ENCODE measurements at places on chromosomes 5 and 9. TPM values are rescaled to one million over a fixed set of nuclear protein-coding genes. Genes with fewer than 3 reads are reported as not detected.

Gene CFAP157
- total RNA-seq = 0.17 TPM

Gene LCN1
- total RNA-seq = not detected

Gene SPATA31E1
- not detected for total RNA-seq

Gene INSL4
- not detected for total RNA-seq

Gene TRIM36
- total RNA-seq = 0.29 TPM

Gene WDR38
- not detected for total RNA-seq

Gene SPINK7
- not detected for total RNA-seq

Gene ZNF883
- 7.9 TPM for total RNA-seq

Gene PCDHGB4
- 21.5 TPM for total RNA-seq

Gene DRD1
- total RNA-seq = under 0.01 TPM

All from smooth muscle cell of trachea (primary cell).